AML-193 (cell line): ENCODE measurements at places on chromosomes 1 and 21.

DNA sequence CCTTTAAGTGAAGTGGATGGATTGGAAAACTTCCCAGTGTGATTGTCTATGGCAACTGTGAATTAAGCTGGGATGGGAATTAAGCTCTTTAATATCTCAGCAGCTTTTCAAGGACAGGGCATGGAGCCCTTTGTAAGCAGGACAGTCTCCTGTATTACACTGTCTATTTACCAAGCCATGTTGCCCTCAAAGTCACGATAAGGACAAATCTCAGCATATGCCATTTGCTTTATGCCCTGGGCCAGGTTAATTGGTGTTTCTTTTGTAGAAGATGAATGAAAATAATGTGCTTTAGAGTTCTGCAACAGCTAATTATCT, 17.6 kb downstream of the UTP25 start:
- DNase-seq = no peak

DNA sequence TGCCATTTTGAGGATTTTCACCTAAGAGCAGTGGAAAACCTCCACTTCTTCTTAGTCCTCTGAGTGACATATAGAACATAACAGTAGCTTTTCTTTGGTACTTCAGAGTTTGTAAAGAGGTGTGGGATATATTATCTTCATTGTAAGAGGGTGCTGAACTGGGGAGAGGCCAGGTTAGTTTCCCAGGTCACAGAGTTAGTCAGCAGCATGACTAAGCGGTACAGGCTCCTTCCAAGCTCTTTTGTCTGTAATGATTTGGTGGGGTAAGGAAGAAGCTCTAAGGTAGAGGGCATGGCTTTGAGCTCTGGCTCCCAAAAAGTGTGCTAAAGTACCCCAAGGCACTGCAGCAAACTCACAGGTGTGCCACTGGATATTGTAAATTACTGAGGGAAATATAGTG, 325.0 kb upstream of the PLXNA2 start:
- DNase-seq = no peak

DNA sequence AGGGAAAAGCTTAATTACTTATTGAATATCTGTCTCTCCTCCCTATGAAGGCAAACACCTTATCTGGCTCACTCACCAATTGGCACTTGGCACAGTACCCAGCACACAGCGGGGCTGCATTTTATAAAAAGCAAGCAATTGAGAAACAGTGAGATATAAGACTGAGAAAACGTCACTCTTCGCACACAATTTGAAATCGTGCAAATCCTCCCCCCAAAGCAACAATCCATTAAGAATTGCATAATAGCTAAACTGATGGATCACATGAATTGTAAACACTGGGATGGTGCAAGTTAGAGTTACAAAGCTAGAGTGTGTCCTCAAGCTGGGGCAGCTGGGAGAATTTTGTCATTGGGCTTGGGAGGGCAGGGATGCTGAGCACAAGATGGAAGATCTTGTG, 27.1 kb downstream of the PRDX6 start:
- no peak for DNase-seq

GRCh38 chr1:107824946-107825345, 140.0 kb downstream of the VAV3 start:
- DNase-seq = no peak

DNA sequence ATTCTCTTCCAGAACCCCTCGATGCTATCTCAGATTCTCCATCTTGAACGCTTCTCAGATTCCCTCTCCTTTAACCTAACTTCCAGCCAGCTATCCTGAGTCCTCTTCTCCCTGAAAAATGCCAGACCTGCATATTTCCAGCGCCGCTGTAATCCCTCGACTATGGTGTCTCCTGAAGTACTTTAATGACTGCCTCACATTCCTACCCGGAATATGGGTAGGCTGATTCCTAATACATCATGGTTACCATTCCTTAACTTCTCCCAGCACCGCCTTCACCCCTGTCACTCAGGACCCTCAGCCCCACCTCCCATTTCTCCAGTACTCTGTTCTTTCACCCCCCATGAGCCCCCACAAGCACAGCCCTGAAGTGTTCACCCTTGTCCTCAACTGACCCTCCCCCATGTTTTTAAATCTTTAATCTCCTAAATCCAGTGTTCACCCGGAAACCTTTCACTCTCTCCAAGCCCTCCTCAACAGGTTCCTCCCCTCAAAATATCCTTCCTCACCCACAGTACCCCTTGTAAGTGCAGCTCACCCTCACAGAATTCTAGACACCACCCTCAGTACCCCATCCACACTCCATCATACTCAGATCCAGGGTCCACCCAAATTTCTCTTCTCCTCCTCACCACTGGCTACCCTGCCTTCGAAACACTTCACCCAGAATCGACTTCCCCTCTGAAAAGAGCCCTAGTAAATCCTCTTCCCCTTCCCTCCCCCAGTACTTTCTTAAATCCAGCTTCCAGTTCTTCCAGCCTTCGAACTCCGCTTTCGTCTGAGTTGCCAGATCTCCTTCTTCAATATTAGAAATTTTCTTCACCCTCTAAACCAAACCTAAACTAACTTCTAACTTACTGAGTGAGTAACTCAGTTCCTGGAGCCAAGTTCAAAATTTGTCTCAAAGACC, 922 bp downstream of the CPT2 start:
- DNase-seq = peak; percentile 32
